ENCODE measurements at places on chromosomes 16 and 17.

DNA sequence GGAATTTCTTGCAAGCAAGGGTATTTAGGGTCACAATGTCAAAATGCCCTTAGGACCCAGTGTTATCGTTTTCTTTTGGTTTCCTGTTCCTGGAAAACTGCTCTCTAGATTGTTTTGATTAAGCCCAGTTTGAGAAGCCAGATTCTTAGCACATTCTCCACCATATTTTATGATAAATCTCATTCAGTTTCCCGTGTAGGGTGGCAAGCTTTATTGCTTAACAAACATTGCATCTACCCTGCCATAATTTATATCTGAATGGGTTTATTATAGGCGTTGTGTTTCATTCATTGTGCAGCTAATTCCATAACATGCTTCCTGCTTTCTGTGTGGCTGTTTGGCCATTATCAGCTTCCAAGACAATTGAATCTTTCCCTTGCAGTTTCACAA, 389.1 kb upstream of the DYNLRB2 start:
- no peak for DNase-seq

DNA sequence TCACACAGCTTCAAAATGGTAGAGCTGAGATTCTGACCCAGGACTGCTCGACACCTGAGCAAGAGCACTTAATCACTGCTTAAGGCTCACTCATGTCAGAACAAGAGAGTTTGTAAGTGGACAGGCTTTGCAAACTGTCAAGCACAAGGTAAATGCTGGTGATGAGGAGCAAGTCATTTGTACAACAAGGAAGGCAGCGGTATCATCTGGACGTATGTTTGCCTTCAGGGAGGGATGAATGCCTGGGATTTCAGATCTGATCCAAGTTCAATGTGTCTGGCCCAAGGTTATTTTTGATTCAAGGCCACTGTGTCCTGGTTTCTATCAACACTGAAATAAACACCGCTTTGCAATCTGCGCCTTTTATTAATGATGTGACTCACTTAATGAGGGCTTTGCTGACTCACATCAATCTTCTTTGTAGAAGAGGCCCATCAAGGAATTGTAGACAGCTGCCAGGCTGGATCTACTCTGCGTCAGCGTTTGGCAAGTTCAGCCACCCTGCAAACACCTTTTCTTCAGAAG, 174.4 kb upstream of the HS3ST3A1 start:
- no peak for DNase-seq

DNA sequence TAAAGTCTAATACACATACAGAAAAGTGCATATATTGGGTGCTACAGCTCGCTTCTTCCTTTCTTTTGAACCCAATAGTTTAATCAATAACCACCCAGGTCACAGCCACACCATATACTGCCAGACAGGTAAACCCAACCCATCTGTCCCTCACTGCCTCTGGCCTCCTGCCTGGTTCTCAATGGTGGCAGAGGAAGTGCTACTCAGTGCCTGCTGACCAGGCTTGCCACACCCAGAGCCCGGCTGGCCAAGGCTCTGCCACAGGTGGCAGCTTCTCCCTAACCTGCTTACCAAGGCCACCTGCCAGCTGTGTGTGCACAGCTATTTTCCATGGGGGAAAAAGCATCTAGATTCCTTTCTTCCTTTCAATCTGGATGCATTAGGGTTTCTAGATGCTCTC, 584 bp downstream of the PMP22 start:
- DNase-seq = no peak

DNA sequence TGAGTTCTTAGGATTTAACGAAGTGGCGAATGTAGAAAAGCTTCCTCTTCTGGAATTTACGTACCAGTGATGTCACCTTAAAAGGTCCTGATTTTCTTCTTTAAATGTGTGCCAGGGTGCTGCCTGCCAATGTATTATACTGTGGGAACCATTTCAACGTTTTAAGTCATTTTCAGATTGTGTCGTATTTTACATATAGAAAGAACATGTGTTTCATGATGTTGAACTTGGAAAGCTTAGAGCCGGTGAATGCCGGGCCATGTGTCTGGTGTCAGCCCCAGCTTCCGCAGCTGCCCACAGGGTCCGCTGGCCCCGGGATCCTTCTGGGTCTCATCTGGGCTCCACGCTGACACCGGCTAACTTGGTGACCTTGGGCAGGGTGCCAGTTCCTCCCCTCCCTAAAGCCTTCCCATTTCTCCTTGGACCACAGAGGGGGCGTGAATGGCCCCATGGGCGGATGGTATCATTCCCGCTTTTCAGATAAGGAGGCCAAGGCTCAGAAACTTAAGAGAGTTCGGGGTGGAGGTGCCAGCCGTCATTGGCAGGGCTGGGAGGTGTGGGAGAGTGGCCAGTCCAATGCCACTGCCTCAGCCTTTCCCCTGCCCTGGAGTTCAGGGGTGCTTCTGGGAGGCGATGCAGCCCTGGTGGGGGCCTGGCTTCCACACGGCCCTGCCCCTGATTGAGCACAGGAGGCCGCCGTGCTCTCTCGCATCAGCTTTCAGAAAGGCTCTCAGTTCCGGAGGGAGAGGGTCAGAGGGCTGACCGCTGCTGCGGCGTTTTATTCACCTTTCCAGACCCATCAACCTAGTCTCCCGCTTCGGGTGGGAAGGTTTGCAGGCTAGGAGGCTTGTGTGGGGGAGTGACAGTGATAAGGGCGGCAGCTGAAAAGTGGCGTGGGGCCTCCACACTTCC, 68.8 kb upstream of the CIBAR2 start:
- no peak for DNase-seq

DNA sequence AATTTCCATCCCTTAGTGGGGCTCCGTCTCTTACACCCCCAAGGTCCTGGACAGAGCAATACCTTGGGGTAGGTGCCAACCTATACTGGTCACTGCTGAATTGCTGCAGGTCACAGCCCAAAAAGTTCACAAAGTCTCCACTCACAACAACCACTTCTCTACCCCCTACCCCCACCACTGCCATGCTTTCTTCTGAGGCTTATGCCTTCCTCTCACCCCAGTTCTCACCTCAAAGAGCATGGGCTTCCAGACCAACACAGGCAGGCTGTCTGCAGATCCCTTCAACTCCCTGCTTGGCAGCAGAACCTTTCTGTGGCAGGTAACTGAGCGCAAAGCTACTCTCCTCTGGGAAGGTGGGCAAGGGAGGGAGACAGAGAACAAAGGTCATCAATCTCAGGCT, 35.5 kb downstream of the C16orf78 start:
- DNase-seq = no peak

DNA sequence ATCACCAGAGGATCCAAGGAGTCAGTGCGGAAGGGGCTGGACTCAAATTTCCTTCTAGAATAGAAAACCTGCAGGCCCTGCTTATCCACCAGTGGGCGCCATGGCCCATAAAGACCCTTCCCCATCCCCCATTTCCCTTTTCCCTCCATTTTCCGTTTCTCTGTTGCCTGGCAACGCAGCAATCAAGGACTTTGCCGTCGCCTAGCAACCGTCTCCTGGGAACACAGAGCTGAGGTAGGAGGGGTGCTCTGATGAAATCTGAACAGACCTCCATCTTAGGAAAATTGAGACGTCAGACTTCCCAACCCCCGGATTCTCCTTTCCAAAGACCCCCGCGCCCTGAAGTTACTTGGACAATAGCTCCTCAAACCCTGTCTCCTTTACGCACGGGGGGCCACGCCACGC, 5.7 kb downstream of the DLG4 start:
- no peak for DNase-seq

DNA sequence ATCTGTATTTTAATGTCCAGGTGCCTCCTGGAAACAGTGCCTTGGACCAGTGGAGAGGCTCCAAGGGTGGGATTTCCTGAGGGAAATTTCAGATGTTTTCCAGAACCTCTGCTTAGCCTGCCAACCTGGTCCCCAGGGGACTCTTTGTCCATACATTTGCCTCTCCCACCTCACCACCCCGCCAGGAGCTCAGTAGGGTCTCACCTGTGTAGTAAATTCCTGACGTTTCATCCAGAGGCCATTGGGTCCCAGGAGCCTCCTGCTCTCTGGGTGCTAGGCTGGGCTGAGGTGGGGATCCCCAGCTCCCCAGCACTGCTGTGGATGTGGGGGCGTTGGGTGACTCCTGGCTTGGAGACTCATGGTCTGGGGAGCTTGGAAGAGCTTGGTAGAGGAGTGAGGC, 2.7 kb downstream of the NLRP1 start:
- no peak for DNase-seq

DNA sequence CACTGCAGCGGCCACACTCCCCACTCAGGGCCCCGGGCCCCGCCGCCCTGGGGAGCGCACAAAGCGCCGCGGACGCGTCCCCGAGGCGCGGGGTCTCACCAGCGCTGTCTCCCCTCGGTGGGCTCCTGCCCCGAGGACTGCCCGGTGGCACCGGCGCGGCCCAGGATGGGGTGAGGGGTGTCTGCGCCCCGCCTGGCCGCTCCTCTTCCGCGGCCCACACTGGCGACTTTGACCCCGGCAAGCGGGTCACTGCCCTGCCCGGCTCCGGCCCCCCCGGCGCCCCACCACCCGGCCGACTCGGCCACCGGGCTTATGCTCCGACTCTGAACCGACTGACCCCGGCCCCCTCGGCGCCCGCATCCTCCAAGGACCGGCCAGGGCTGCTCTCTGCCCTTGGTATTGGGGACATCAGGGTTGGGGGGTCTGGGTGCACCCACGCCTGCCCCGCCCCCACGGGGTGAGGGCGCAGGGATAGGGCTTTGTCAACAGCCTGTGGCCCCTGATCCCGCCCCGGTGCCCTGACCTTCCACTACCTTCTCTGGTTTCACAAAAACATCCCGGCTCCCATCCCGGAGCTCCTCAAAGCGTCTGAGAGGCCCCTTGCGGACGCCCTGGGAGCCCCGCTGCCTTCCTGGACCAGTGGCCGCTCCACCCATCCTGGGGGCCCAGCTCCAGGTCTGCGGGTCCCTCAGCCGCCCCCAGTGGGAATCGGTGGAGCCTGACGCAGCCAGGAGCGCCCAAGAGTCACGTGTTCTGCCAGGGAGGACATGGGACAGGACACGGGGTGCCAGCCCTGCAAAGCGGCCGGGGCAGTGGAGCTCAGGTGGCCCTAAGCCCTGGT, 829 bp downstream of the GCGR start:
- no peak for DNase-seq

DNA sequence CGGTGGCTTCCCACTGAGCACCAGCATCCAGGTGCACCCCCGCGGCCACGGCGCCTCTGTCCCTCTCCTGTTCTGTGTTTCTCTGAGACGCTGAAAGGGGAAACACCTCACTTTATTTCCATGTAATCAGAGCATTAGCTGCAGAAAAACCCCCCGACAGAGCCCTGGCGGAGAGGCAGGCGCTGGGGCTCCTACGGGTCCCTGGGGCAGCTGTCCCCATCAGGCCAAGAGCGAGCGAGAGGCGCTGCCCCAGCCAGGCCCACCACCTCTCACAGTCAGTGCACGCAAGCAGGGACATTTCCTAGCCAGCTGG, 27.1 kb upstream of the CHMP6 start:
- DNase-seq = no peak

DNA sequence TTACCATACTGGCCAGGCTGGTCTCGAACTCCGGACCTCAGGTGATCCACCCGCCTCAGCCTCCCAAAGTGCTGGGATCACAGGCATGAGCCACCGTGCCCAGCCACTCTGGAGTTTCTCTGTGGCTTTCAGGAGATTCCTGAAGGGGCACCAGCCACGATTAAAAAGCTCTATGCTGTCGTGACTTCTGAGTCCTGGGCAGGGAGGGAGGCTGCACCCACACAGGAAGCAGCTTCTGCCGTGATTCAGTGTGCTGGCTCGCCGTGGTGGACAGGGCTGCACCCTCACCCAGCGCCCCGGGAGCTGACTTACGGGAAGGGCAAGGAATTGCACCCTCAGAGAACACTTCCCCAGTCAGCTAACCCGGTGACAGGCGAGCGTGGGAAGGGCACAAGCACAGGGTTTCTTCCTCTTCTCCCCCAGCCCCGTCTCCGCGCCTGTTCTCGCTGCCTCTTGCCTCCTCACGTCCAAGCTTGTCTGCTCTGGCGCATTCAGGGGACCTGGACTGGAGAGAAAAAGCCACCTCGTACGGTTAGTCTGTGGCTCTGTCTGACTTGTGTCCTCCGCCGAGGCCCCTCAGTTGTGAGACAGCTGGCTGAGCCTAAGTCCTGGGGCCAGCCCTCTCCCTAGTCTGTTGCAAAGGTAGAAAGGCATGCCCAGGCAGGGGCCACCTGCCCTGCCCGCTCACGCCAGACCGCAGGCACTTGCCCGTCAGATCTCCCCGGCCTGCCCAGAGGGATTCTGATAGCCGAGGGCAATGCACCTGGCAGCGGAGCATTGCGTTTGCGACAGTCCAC, 145.0 kb downstream of the SEC14L1 start:
- DNase-seq = no peak

DNA sequence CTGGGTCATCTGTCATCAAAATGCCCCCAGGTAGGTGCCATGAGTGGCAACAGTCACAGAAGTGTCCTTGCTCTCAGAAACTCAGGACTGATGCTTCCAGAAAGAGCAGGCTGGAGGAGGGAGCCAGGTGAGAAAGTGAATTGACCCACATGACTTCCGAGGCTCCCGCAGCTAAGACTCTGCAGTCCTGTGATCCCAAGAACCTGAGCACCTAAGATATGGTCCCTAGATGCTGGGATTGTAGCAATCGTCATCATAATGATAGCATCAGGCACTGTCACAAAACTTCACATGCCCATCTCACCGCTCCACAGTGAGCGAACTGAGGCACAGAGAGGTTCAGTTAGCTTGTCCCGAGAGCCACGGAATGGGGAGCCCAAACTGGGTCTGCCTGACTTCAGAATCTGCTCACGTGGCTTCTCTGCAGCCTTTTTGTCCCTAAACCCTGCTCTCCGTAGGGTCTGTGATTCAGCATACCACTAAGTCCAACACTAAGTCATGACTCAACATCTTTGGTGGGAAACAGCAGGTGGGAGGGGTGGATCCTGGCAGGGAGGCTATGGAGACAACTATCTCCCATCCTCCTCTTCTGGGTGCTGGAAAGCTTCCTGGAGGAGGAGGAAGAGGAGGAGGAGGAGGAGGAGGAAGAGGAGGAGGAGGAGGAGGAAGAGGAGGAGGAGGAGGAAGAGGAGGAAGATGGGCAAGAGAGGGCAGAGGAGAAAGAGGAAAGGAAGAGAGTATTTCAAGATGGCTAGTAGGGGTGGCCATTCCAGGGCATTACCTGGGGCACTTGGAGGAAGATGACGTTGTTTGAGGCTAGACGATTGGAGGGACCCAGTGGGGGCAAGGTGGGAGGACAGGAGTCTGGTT, 55.5 kb upstream of the DLX4 start:
- DNase-seq = no peak

DNA sequence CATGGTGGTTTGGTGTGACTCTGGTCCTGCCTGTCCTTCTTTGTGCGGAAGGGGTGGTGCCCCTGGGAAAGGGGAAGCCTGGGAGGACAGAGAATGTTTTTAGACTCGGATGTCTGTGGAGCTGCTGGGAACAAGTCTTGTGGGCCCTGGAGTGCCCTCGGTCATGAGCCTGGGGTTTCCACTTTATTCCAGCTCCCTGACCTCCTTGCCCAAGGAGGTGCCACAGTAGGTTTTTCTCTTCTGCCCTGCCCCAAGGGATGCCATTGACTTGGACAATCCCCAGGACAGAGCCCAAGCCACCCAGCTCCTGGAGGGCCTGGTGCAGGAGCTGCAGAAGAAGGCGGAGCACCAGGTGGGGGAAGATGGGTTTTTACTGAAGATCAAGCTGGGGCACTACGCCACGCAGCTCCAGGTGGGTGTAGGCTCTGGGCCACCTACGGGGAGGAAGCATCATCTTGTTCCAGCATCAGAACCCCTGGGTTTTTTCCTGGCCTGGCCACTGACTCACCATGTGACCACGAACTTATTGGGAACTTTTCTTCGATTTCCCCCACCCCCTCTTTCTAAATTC, 1.4 kb downstream of the STAT5A start:
- peak; percentile 47 for DNase-seq

GRCh38 chr17:41775394-41776226, 10.9 kb downstream of the JUP start:
- DNase-seq = no peak
